ENCODE measurements at places on chromosomes 16 and 17.

DNA sequence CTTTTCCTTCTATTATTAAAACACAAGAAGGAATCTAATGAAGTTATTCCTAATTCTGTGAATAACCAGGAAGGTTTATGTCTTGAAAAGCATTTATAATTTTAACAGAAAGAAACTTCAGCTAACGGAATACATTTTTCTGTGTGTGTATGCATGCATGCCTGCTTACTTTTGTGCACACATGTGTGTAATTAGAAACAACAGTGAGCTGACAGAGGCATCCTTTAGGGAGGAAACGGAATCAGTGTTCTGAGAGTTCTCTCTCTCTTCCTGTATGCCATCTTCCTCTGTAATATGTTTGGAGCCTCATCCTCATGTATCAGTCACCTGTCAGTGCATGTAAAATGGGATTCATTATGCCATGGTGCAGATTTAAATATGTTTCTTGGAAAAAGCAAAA lies 107.0 kb downstream of the MAP2K4 start:
- DNase-seq = no peak

DNA sequence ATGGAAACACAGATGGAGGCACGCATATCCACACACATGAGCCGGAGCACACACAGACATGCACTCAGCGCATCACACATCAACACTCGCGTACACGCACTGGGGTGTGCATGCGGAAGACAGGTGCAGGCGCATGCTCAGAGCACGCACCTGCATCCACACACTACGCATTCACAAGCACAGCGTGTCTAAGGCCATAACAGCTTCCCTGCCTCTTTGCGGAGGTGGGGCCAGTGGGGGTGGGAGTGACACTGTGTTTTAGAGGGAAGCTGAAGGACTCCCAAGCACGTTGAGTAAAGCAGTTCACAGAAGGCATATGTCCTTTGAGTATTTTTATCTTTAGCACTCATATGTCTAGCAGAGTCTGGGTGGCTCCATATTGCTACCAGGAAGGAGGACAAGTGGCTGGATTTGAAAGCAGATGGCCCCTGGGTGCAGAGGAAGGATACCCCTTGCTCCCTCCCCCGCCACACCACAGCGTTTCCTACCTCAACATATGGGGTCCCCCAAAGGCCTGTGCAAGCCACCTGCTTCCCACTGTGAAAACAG lies 68.6 kb upstream of the TOB1 start:
- no peak for DNase-seq

- DNase-seq = no peak
Measured at GRCh38 chr17:80737106-80738019, 192.7 kb downstream of the RPTOR start.

- DNase-seq = no peak
Measured at GRCh38 chr17:41058741-41059140, 1.2 kb downstream of the KRTAP2-3 start.

DNA sequence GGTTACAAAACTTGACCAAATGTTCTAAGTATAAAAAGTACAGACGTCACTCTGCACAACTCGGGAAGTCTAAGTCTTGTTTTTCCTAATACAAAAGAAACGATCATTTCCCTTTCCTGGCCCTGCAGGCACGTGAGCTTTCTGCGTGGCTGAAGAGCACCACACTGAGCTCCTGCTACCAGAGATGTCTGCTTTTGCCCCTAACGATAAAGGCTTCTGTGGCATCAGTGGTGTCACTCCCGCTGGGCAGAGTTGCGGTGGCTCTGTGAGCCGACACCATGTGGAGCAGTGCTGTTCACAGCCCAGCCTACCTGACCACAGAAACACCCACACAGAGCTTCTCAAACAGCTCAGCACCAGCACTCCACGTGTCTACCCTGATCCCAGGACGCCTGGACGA lies 20.5 kb downstream of the EMC8 start:
- DNase-seq = no peak

DNA sequence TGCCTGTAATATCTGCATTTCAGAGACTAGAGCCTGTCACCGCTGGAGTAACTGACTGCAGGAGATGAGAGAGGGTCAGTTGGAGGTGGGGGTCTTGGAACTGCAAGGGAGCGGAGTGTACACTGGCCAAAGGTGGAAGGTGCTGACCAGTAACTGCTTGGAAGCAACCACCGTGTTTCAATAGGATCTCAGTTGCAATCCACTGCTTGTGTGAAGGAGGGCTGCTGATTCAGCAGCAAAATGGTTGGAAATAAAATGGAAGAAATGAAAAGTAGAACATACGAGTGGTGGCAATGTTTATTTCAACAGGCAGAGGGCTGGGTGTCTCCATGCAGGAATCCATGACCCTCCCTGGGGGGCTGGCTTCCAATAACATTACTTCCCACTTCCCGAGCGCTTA lies 2.1 kb upstream of the JPH3 start:
- no peak for DNase-seq

DNA sequence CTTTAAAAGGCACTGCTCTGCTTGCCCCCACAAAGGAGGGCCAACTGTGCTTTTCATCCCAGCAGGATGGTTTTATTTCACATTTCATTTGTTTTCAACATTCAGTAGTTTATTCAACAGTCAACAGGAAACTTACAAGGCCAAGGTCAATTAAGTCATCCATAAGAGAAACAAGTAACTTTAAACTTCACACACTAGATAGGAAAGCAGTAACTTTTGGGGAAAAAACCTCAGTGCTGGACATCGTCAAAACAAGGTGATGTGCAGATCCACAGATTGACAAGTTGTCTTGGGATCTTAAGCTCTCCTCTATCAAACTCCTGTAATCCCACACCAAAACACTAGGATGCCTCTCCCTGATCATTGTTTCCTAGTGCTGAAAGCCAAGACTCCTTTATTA lies 18.5 kb downstream of the NFE2L1 start:
- no peak for DNase-seq

DNA sequence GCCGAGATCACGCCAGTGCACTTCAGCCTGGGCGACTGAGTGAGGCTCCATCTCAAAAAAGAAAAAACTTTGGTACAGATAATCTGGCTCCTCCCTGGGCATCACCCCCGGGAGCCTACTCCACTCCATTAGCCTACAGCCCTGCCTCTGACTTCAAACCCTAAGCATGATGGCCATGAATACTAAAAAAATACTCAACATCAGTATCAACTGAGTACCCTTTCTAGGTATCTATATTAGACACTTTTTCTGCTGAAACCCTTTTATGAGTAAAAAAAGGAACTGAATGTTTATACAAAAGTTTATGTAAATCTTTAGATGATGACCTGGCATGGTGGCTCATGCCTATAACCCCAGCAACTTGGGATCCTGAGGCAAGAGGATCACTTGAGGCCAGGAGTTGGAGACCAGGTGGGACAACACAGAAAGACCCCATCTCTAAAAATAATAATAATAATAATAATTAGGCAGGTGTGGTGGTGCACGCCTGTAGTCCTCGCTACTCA lies 6.9 kb downstream of the RDM1 start:
- no peak for DNase-seq

DNA sequence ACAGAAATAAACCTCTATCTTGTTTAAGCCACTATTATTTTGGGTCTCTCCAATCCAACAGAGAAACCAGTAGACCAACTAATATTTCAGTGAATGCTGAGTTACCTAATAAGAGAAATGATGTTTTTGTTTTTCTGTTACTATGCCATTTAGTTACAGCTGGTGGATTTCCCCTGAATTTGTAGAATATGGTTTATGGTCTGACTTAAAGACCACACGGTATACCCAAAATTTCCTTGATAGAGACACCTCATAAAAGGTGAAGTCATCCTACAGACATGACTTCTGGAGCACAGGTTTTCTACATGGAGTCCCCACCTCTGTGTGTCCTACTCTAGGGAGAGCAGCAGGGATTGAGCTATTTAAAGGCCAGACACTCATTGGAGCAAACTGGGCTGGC lies 13.3 kb downstream of the PIK3R5 start:
- no peak for DNase-seq

DNA sequence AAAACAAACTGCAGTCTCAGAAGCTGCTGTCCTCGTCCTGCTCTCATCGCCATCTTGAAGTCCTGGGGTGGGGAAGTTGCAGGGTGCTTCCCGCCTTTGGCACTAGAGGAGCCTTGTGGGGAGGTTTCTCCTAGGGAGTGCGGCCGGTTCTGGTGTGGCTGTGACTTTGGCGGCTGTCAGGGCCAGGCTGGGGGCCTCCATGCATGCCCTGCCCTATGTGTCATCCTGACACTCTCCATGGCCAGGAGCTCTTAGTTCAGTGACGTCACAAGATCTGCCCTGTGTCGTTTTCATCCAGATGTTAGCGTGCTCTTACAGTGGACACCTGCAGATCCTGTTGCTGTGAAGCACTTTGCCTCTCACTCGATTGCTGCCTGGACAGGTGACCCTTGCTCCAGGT lies 49.6 kb downstream of the PLD6 start:
- DNase-seq = no peak

- DNase-seq = no peak
Measured at GRCh38 chr17:35568561-35568960, 7.9 kb upstream of the SLFN14 start.

- no peak for DNase-seq
Measured at GRCh38 chr16:73068541-73069401, 20.8 kb upstream of the ZFHX3 start.

- DNase-seq = no peak
Measured at GRCh38 chr16:17454162-17454730, 16.5 kb downstream of the XYLT1 start.

DNA sequence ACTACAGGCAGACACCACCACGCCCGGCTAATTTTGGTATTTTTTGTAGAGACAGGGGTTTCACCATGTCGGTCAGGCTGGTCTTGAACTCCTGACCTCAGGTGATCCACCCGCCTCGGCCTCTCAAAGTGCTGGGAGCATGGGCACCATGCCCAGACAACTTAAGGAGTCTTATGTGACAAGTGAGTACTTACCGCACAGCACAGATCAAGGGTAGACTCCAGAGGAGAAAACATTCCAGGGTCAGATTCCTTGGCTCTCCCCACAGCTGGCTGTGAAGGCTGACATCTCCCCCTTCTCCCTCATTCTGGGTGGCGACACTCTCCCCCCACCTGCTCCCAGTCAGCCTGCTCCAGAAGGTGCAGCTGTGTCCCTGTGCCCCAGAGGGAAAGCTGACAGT lies 10.6 kb downstream of the ZSCAN10 start:
- DNase-seq = no peak

DNA sequence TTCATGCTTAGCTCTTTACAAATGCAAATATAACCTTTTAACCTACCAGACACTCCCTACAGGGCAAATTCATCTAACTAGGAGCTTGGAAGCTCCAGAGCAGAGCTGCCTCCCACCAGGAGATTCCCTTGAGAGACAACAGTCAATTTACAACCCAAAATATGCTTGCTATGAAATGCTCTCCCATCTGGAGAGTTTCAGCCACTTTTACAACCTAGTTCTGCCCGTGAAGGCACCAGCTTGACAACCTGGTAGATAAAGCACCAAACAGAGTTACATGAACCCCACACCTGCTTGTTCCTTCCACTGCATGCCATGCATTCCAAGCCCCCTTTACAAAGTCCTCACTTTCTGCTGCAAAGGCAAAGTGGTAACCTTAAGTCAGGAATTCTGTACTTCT lies 215.3 kb upstream of the KIF2B start:
- DNase-seq = no peak

GRCh38 chr16:87344931-87345631 lies 27.9 kb upstream of the C16orf95 start:
- DNase-seq = peak; percentile 50

Data from stimulated activated CD4-positive, alpha-beta T cell treated with anti-CD3 and anti-CD28 coated beads, TNF-alpha, amount 100 ng/mL, for 4 hours (primary cell).